ENCODE measurements at places on chromosomes 4 and X. TPM values are rescaled to one million over a fixed set of nuclear protein-coding genes. Genes with fewer than 3 reads are reported as not detected.

- DNase-seq, result no peak
- no peak overlapping the region for H3K27ac ChIP-seq
- H3K4me3 ChIP-seq, result no peak overlapping the region
- H3K36me3 ChIP-seq, result no peaks in the 10 kb centered on the region
- no peaks in the 10 kb centered on the region for H3K27me3 ChIP-seq
Measured at GRCh38 chr4:38950159-38950558, 82.0 kb downstream of the TMEM156 start.

NDNF gene
- total RNA-seq, result not detected

DNA sequence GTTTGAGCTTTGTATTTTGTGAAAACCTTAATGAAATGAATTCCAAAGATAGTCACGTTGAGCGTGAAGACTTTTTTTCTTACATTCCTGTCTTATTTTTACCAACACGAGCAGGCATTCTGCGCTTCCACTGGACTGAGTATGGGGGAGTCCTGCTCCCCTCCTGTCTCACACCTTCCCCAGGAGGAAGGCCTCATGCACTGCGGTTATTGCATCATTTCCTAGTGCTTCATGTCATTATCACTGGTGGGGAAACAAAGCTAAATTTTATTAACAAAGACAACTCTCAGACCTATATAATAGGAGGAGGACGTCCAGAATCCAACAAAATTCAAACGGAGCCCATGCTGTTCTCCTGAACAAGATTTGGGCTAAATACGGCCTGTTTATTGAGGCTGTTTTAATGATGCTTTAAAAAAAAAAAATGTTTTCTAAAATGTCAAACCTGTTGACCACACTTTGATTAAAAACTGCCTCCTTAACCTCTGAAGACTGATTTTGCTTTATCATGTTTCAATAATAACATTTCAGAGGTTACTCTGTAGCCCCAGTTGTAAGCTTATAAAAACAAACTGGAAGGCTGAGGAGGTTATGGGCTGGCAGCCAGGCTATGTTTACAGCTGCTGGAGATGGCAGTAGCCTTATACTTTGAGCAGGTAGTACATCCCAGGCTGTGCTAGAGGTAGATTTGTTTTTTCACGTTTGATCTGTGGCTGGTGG, 118.0 kb downstream of the SOWAHB start:
- no peaks in the 10 kb centered on the region for H3K36me3 ChIP-seq
- DNase-seq, result no peak
- no peaks in the 10 kb centered on the region for H3K27me3 ChIP-seq
- no peaks in the 10 kb centered on the region for H3K4me1 ChIP-seq
- H3K27ac ChIP-seq, result no peak overlapping the region
- H3K4me3 ChIP-seq, result no peak overlapping the region

- H3K27me3 ChIP-seq, result no peaks in the 10 kb centered on the region
- H3K27ac ChIP-seq, result no peak overlapping the region
- no peaks in the 10 kb centered on the region for H3K4me1 ChIP-seq
- no peak for DNase-seq
Measured at GRCh38 chr4:164304861-164305260, 449.1 kb upstream of the SMIM31 start.

- peaks cover 86% of the 10 kb centered on the region for H3K4me1 ChIP-seq
- peak overlapping the region; percentile 89 for H3K27ac ChIP-seq
- H3K36me3 ChIP-seq, result no peaks in the 10 kb centered on the region
- no peaks in the 10 kb centered on the region for H3K27me3 ChIP-seq
Measured at GRCh38 chr4:140048419-140048995, 105.5 kb downstream of the MAML3 start.

- no peaks in the 10 kb centered on the region for H3K27me3 ChIP-seq
- no peak for DNase-seq
- no peak overlapping the region for H3K27ac ChIP-seq
- no peaks in the 10 kb centered on the region for H3K4me1 ChIP-seq
- H3K36me3 ChIP-seq, result no peaks in the 10 kb centered on the region
Measured at GRCh38 chr4:14883166-14883565, 119.1 kb upstream of the CPEB2 start.

DNA sequence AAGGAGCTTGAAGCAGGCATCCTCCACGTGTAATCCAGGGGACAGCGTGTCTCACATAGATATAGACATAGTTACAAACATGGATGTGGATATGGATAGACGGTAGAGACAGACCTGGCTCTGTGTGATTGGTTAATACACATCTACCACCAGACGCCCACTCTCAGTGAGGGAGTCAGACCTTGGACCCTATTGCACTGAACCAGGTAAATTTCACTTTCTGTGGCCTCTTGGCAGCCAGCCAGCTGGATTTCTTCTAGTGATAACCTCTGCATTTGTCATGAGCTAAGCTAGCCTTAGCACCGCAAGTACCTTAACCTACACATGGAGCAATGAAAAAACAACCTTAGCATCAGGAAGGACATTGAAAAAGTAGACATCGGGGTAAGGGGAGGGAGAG, 79.2 kb upstream of the ACSL4 start:
- no peak for DNase-seq
- no peaks in the 10 kb centered on the region for H3K4me1 ChIP-seq
- no peaks in the 10 kb centered on the region for H3K27me3 ChIP-seq
- no peak overlapping the region for H3K27ac ChIP-seq
- no peaks in the 10 kb centered on the region for H3K36me3 ChIP-seq
- H3K4me3 ChIP-seq, result no peak overlapping the region

DNA sequence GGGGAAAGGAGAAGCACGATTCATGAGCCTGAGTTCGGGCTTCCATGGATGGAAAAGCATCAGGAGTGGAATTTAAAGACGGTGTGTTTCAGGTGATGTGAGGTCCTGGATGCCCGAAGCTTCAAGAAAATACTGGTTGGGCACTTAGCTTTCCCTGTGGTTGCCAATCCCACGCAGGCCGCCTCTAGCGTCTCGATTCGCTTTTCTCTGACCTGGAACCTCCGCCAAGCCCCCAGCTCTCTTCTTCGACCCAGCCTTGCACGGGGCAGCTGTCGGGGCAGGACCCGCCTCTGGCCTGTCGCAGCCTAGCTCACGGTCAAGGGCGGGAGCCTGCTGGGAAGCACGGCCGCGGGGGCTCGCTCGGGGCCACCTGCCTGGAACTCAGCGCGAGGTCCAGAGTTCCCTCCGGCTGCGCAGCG, 308 bp upstream of the TLR2 start:
- no peaks in the 10 kb centered on the region for H3K27me3 ChIP-seq
- H3K4me3 ChIP-seq, result no peak overlapping the region
- H3K36me3 ChIP-seq, result no peaks in the 10 kb centered on the region
- 0 out of 2 replicates have a peak, but pooled peaks cover 3% of the 10 kb centered on the region for H3K4me1 ChIP-seq
- no peak for DNase-seq

DNA sequence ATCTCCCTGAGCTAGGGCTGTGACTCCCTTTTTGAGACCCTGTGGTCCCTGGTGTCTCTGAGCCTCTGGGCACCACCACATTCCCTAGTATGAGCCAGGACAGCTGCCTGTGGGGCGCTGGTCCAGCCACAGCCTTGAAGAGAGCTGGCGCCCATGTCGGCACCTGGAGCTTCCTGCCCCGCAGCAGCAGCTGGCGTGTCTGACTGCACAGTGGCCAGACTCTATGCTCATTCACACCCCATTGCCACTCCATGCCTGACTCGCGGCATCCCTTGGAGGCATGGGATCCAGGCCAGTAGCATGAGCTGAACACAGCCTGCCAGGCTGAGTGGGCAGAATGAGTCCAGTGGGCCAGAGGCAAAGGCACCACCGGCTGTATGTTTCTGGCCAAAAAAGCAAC, 8.3 kb upstream of the SPP1 start:
- H3K4me1 ChIP-seq, result no peaks in the 10 kb centered on the region
- no peaks in the 10 kb centered on the region for H3K27me3 ChIP-seq
- H3K27ac ChIP-seq, result no peak overlapping the region
- no peak overlapping the region for H3K4me3 ChIP-seq
- no peaks in the 10 kb centered on the region for H3K36me3 ChIP-seq

GRCh38 chr4:92339676-92340075, 35.9 kb downstream of the GRID2 start:
- no peak for DNase-seq
- H3K27ac ChIP-seq, result no peak overlapping the region
- H3K27me3 ChIP-seq, result no peaks in the 10 kb centered on the region
- H3K36me3 ChIP-seq, result no peaks in the 10 kb centered on the region
- no peaks in the 10 kb centered on the region for H3K4me1 ChIP-seq
- H3K4me3 ChIP-seq, result no peak overlapping the region

DNA sequence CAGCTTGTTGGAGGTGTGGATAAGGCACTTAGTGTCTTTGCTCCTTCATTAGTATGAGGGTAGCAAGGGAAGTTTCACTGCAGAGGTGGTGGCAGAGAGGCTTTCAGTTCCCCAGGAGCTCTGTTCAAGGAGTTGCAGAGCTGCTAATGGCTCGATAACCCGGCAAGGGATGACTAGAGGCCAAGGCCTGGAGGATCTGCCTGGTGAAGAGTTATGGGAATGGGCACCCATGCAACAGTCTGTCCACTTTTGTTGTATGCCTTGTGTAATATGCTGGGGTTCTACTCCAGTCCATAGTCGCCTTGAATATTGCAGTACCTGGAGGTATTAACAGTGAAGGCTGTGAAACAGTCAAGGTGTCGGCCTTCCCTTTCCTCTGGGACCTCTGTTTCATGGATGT, 67.8 kb upstream of the NBDY start:
- no peak for DNase-seq
- H3K27ac ChIP-seq, result no peak overlapping the region
- no peaks in the 10 kb centered on the region for H3K27me3 ChIP-seq
- no peaks in the 10 kb centered on the region for H3K4me1 ChIP-seq

SPANXB1 gene
- not detected for total RNA-seq

SYAP1 gene
- total RNA-seq, result 31.2 TPM

DNA sequence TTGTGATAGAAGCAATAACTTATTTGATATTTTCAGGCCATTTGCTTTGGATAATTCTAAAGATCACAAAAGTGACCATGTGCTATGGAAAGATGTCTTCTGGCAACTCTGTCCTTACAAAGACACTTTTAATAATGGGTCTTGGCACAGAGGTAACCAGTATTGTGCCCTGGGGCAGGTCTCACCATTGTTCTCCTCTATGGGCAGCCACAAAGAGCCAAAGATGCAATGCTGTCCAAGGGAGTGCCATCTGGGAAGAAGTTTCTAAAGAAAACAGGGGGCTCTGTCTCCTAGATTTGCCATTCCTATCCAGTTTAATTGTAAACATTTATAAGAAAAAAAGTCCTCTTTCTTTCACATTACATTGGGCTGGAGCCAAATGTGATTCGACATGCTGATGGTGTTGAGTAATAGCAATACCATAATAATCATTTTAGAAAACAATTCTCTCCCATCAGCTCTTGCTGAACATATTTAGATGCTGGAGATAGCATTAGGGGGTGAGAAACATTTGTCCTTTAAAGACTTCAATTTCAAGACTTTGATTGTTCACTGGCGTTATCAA, 179.9 kb downstream of the KIT start:
- no peaks in the 10 kb centered on the region for H3K27me3 ChIP-seq
- H3K4me1 ChIP-seq, result peaks cover 24% of the 10 kb centered on the region
- no peak for DNase-seq
- H3K4me3 ChIP-seq, result no peak overlapping the region
- no peak overlapping the region for H3K27ac ChIP-seq
- no peaks in the 10 kb centered on the region for H3K36me3 ChIP-seq

BLOC1S4 gene
- total RNA-seq, result 13.9 TPM

BRS3 gene
- not detected for total RNA-seq

TGIF2LX gene
- not detected for total RNA-seq

- H3K4me1 ChIP-seq, result peaks cover 13% of the 10 kb centered on the region
- no peak overlapping the region for H3K4me3 ChIP-seq
- H3K27me3 ChIP-seq, result no peaks in the 10 kb centered on the region
- H3K36me3 ChIP-seq, result no peaks in the 10 kb centered on the region
Measured at GRCh38 chr4:98574816-98575215, 83.6 kb downstream of the TSPAN5 start.

MTNR1A gene
- not detected for total RNA-seq

- H3K36me3 ChIP-seq, result no peaks in the 10 kb centered on the region
- no peak overlapping the region for H3K4me3 ChIP-seq
- H3K27me3 ChIP-seq, result no peaks in the 10 kb centered on the region
- peaks cover 8% of the 10 kb centered on the region for H3K4me1 ChIP-seq
Measured at GRCh38 chr4:55561889-55562288, 15.2 kb upstream of the CLOCK start.

- no peaks in the 10 kb centered on the region for H3K4me1 ChIP-seq
- no peak overlapping the region for H3K27ac ChIP-seq
- no peaks in the 10 kb centered on the region for H3K27me3 ChIP-seq
- H3K36me3 ChIP-seq, result no peaks in the 10 kb centered on the region
Measured at GRCh38 chr4:5050520-5051277, 581 bp upstream of the STK32B start.

HAUS7 gene
- total RNA-seq, result 36.2 TPM

- no peak overlapping the region for H3K27ac ChIP-seq
- no peaks in the 10 kb centered on the region for H3K4me1 ChIP-seq
- no peaks in the 10 kb centered on the region for H3K36me3 ChIP-seq
- no peaks in the 10 kb centered on the region for H3K27me3 ChIP-seq
- DNase-seq, result no peak
Measured at GRCh38 chrX:84737471-84737871, 235.2 kb upstream of the HDX start.

DNA sequence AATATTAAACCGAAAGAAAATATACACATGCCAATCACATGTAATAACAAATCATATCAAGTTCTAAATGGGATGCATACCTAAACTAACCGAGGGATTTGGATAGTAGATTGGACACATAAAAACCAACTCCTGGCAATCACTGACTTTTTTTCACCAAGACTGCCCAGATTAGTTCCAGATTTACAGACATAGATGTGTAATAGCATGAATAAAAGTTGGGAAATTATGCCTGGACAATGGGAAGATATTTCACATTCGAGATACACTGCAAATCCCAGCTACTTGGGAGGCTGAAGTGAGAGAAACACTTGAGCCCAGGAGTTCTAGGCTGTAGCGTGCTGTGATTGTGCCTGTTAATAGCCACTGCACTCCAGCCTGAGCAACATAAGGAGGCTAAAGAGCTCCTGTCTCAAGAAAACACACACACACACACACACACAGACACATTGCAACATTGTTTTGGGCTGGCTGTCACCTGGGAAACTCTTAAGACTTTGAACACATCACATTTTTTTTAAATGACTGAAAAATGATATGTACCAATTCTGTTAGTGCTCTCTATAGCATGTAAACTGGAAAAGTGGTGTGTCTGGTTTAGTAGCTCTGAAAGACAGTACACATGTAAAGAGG, 5.7 kb downstream of the RAB40A start:
- H3K4me1 ChIP-seq, result no peaks in the 10 kb centered on the region
- H3K27me3 ChIP-seq, result no peaks in the 10 kb centered on the region
- no peaks in the 10 kb centered on the region for H3K36me3 ChIP-seq
- H3K4me3 ChIP-seq, result no peak overlapping the region
- no peak for DNase-seq
